ENCODE measurements at places on chromosomes 1 and 21. TPM values are rescaled to one million over a fixed set of nuclear protein-coding genes. Genes with fewer than 3 reads are reported as not detected.
A peak's percentile ranks its signal among the peaks of the same experiment; 100 is the strongest.

- peak overlapping the region; percentile 92 for H3K27ac ChIP-seq
- DNase-seq, result no peak
- peaks cover 19% of the 10 kb centered on the region for H3K4me1 ChIP-seq
These were observed 1.5 kb upstream of the CNN3 start for GRCh38 chr1:94928293-94928939.

DNA sequence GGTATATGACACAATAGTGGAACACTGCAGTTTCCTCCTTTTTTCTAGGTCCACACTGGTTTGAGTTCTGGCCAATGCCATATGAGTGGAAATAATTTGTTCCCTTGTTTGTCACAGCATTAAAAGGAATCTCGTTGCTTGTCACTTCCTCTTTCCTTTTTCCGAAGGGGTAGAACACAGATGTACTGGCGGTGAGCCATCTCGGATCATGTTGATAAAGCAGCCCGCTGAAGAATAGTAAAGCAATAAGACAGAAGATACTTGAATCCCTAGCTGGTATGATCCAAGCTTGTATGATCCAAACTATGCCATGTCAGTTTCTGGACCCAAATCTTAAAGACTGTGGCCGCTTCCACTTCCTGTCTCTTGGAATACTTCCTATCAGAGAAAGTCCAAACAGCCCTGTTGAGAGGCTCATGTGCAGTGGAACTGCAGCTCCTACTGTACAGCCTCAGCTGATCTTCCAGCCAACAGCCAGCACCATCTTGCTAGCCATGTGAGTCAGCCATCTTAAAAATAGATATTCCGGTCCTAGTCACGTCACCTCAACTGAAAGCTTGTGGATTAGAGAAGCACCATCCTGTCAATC lies 40.3 kb downstream of the CFHR5 start:
- H3K4me1 ChIP-seq, result no peaks in the 10 kb centered on the region
- H3K4me3 ChIP-seq, result no peak overlapping the region
- no peak overlapping the region for H3K27ac ChIP-seq
- no peak for DNase-seq
- H3K27me3 ChIP-seq, result no peaks in the 10 kb centered on the region

DNA sequence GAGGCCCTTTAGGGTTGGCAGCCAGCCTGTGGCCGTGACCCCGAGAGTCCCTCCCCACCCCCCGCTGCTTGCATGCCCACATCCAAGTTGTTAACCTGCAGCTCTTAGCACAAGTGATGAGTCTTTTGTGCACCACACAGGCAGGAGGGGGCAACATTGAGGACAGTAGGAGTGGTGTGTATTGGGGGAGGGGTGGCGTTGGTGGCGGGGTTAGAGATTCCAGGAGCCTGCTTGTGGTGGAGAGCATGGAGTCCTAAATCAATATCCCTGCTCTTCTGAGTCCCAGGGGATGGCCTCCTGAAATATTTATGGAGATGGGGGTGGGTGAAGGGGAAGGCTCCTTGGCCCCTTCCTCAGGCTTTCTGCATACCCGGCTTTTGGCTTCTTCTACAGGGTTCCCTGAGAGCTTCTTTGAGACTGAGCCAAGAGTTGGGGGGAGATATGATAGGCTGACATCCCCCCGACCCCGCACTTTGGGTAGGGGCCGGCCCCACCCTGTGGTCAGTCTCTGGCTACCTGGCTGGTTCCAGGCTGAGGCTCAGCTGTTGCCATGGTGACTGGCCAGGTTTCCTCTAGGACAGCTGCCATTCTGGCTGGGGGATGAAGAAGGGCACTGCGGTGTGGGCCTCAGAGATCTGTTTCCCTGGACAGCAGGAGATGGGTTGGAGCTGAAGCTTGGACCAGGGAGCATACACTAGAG lies 5.0 kb downstream of the CHRNB2 start:
- no peaks in the 10 kb centered on the region for H3K27me3 ChIP-seq
- H3K4me1 ChIP-seq, result no peaks in the 10 kb centered on the region
- no peak for DNase-seq
- no peak overlapping the region for H3K4me3 ChIP-seq
- no peak overlapping the region for H3K27ac ChIP-seq
- H3K36me3 ChIP-seq, result no peaks in the 10 kb centered on the region

DNA sequence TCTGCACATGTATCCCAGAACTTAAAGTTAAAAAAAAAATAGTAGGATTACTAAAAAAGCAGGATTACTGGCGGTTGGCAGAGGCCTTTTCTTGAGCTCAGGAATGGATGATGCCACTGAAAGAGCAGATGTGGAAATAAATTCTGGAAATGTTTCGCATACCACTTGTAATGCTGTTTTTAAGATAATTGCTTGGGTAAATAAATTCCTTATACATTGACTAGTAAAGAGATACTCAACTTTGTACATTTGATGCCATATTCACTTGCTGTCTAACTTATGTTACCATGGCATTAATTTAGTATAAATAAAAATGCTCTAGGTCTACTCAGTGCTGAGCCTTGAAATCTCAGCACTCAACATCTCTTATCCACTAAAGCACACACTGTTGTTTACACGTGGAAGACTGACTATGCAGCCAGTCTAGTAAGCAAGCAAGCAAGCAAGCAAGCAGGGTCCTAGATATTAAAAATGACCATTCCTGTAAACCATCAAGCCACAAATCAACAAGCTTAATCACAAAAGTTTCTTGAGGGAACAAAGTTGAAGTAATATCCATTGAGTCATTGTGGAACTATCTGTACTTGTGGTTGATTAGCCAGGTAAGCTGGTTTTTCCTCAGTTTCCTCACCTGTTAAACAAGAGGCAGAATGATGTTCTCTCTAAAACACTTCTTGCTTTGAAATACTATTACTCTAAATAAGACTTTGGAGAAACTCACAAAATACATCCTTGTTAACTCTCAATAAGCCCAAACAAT lies 1.7 kb upstream of the RASAL2 start:
- H3K4me3 ChIP-seq, result peak overlapping the region; percentile 83
- no peaks in the 10 kb centered on the region for H3K36me3 ChIP-seq
- H3K27me3 ChIP-seq, result no peaks in the 10 kb centered on the region
- no peak overlapping the region for H3K27ac ChIP-seq
- no peak for DNase-seq
- H3K4me1 ChIP-seq, result peaks cover 7% of the 10 kb centered on the region

DNA sequence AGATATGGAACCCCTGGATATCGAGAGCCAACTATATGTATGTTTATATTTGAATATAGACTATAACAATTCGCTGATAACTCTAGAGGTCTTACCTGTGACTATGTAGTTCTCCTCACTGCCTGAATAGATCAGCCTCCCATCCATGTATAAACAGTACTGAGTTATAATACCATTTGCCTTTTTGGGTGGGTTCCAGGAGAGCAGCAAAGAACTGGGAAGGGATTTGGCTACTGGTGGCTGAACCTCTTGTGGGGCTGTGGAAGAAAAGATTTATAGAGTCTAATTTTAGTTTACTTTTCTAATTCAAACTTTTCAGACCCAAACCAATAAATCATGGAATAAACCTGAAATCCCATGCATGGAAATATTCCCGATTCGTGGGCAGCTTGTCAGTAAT lies 376.9 kb downstream of the USH2A start:
- DNase-seq, result no peak
- H3K4me1 ChIP-seq, result no peaks in the 10 kb centered on the region
- H3K27me3 ChIP-seq, result no peaks in the 10 kb centered on the region
- no peak overlapping the region for H3K27ac ChIP-seq

DNA sequence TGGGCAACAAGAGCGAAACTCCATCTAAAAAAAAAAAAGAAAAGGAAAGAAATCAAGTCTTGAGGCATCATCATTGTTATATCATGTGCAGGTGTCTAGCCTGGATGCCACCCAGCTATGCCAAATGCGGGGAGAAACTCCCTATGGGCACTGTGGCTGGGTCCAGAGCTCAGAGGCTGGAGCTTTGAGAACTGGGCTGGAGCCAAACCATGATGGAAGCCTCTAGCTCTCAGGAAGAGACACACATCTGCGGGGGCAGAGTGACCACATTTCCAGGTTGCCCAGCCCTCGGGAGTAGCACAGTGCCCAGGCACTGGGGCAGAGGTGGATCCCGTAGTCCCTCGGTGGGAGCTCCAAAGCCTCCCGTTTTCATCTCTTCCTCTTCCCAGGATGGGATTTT lies 58.9 kb downstream of the COL18A1 start:
- H3K36me3 ChIP-seq, result peaks cover 29% of the 10 kb centered on the region
- H3K27me3 ChIP-seq, result no peaks in the 10 kb centered on the region
- no peaks in the 10 kb centered on the region for H3K4me1 ChIP-seq
- H3K4me3 ChIP-seq, result no peak overlapping the region

GRCh38 chr1:203327684-203328457 lies 22.6 kb downstream of the BTG2 start:
- H3K4me1 ChIP-seq, result peaks cover 5% of the 10 kb centered on the region
- H3K4me3 ChIP-seq, result peak overlapping the region; percentile 81
- no peaks in the 10 kb centered on the region for H3K36me3 ChIP-seq
- H3K27me3 ChIP-seq, result peaks cover 12% of the 10 kb centered on the region
- no peak for DNase-seq

DNA sequence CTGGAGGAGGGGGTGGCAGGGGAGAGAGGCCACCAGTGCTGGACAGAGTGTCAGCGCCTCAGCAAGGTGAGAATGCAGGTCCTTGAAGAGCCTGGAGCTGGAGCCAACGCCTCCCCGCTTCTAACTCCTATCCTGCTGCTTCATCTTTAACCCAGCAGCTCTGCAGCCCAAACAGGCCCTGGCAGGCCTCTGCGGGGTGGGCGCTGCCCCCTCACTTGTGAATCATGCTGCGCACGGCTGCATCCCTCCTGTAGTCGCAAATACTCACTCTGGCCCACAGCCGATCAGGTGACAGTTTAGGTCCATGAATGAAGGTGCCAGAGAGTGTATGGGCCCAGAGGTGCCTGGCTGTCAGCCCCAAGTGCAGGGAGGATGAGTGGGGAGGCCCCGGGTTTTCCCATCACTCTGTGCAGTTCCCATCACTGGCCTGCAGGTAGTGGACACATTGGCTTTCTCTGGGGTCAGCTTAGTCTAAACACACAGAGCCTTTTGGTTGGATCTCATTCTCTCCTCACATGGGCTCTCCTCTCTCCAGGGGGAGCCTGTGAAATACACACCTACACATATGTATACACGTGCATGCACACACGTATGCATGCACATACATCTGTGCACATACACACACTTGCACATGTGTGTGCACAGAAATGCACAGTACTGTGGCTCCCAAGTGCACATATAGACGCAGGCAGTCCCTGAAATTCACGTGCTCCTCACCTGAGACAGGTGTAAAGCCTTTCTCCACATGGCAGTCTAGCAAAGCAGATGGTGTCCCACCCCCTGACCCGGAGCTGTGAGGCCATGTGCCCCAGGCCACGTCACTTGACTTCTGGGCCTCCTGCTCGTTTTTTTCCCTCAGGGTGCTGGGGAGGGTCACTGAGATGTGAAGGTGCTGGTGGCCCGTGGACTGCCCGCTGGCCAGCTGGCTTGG lies 52.0 kb downstream of the TRIM11 start:
- no peak overlapping the region for H3K27ac ChIP-seq
- H3K4me1 ChIP-seq, result no peaks in the 10 kb centered on the region
- DNase-seq, result no peak
- H3K27me3 ChIP-seq, result no peaks in the 10 kb centered on the region

- H3K4me3 ChIP-seq, result no peak overlapping the region
- H3K27me3 ChIP-seq, result no peaks in the 10 kb centered on the region
- H3K4me1 ChIP-seq, result no peaks in the 10 kb centered on the region
- no peak for DNase-seq
- no peaks in the 10 kb centered on the region for H3K36me3 ChIP-seq
These were observed 62.8 kb upstream of the BCL9 start for GRCh38 chr1:147478521-147478920.

DNA sequence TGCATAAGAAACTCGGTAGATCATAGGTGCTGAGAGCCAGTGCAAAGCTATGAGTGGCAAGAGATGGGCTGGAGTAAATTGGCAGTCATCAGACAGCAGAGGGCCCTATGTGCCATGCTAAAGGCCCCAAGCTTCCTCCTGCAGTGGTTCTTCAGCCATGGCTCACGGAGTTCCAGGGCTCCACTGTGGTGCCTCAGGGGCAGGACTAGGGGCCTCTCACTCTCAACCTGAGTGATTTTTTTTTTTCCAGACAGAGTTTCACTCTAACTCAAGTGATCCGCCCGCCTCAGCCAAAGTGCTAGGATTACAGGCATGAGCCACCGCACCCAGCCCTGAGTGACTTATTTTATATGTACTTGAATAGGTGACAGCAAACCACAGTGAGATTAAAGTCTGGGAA lies 10.4 kb upstream of the GJA8 start:
- H3K4me3 ChIP-seq, result no peak overlapping the region
- H3K27me3 ChIP-seq, result no peaks in the 10 kb centered on the region
- H3K4me1 ChIP-seq, result no peaks in the 10 kb centered on the region

GRCh38 chr1:199821029-199821779 lies 206.3 kb upstream of the NR5A2 start:
- H3K4me1 ChIP-seq, result no peaks in the 10 kb centered on the region
- no peaks in the 10 kb centered on the region for H3K27me3 ChIP-seq
- no peak overlapping the region for H3K4me3 ChIP-seq
- no peak overlapping the region for H3K27ac ChIP-seq

GRCh38 chr1:178107823-178108222 lies 13.9 kb downstream of the RASAL2 start:
- no peaks in the 10 kb centered on the region for H3K4me1 ChIP-seq
- H3K36me3 ChIP-seq, result no peaks in the 10 kb centered on the region
- no peak for DNase-seq
- no peak overlapping the region for H3K27ac ChIP-seq
- H3K27me3 ChIP-seq, result no peaks in the 10 kb centered on the region

TDRKH gene
- total RNA-seq, result 24.1 TPM

LCE3D gene
- total RNA-seq, result not detected

COL16A1 gene
- 6.5 TPM for total RNA-seq

FCRL1 gene
- not detected for total RNA-seq

SPATA46 gene
- not detected for total RNA-seq

MTARC2 gene
- total RNA-seq, result 4.2 TPM
